Adrenal gland (tissue), 19 donors: ENCODE measurements at places on chromosomes 12 and 14. TPM values are rescaled to one million over a fixed set of nuclear protein-coding genes. Genes with fewer than 3 reads are reported as not detected.

DNA sequence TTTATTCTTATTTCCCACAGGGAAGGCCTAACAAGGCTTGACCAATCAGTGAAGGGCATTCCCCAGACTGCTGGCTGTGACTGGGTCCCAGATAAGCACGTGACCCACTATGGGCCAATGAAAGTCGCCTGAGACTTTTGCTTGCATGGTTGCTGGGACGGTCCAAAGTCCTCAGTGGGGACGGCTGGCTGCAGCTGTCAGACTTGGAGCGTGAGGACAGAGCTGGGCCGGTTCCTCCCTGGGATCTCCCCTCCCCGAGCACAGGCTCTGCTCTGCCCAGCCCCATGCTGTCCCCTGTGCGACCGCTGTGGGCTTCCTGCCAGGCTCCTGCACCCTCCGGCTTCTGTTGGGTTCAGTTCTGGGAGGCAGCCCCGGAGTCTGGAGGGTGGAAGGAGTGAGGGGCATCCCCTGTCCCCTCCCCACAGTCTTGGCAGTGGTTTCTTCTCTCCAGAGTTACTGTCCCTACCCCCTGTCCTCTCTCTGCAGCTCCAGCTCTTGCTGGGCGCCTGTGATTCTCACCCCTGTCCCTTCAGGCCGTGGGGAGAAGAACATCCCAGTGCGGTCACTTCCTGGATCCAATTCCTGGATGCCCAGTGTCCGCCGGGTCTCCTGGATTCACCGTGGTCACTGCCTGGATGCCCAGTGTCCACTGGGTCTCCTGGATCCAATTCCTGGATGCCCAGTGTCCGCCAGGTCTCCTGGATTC is 50.1 kb downstream of the GALNT9 start:
- H3K27me3 ChIP-seq = peaks cover 40% of the 10 kb centered on the region
- no peak overlapping the region for H3K4me3 ChIP-seq
- H3K27ac ChIP-seq = no peak overlapping the region
- no peaks in the 10 kb centered on the region for H3K4me1 ChIP-seq

DNA sequence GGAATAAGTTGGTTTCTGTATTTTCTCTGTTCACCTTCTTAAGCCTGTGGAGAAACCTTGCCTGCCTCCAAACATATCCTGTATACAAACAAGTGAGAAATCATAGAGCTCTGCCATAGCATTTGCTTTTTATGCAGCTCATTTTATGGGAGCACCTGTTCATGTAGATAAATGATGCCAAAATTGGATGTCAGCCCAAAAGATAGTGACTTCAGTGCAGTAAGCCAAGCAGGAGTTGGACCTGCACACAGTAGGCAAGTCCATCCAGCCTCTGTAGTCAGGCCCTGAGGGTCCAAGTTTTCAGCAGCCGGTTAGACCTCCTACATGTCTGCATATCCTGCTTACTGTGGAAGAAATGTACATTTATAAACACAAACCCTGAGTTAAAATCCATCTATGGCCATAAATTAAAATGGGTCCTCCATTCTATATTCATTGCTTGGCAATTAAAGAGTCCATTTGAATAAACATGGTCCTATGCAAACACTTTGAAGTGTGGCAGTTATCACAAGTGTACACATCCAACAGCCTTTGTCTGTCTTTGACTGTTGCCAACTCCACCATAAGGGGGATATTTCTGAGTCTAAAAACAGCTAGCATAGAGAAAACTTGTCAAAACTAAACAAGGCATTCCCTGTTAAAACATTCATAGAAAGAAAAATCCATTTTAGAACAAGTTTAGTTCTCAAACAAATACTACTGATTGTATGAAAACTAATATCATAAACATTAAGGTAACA is 847.8 kb downstream of the RPS29 start:
- no peaks in the 10 kb centered on the region for H3K27me3 ChIP-seq
- no peaks in the 10 kb centered on the region for H3K4me1 ChIP-seq
- H3K36me3 ChIP-seq = no peaks in the 10 kb centered on the region

DNA sequence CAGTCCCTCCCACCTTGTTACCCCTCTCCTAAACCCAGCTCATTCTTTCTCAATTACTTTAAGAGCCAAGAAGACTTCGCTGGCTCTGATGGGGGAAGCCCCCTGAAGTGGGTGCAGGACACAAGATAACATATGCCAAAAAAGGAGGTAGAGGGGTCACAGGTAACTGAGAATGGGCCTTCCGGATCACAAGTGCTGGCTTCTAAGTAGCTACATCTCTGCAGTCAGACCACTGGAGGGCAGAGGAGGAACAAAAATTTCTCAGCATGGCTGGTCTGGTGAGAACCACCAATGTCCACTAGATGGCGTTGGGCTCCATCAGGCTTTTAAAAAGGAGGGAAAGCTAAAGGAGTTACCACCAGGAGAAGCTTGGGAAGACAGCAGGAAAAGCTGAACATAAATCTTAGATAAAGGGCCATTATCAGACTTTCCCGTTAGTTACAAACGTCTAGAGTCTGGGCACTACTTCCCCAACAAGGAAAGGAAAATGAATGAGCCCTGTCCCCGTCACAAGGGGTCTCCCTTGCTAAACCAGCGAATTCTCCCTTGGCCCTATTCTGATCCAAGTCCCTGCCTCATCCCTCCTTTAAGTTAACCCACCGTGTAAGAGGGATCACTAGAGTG is 11.6 kb upstream of the CDH24 start:
- H3K27ac ChIP-seq = peak overlapping the region; percentile 66
- DNase-seq = peak; percentile 93
- H3K4me1 ChIP-seq = peaks cover 21% of the 10 kb centered on the region
- H3K4me3 ChIP-seq = no peak overlapping the region

DNA sequence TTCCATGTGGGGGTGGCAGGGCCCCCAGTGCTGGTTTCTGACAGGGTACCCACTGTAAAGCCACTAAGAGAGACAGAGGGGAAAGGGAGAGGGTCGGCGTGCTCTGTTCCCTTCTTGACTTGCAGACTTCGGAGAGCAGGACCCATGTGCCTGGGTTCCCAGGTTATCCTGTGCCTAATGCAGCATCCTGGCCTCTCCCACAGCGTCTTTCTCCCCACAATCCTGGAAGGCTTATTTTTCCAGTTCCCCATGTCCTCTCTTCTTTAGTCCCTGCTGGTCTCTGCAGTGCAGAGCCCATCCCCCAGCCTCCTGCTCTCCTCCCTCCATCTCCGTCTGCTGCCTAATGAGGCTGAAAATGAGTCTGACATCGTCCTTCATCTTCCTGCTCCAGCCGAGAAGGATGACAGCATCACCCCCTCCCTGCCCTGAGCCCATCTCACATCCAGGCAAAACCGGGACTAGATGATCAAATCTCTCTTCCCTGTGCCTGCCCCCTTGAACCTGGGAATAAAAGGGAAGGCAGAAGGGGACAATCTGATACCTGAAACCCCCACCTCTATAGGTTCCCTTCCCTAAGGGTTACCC is 15.1 kb downstream of the CALCOCO1 start:
- H3K36me3 ChIP-seq = peaks cover 52% of the 10 kb centered on the region
- no peaks in the 10 kb centered on the region for H3K27me3 ChIP-seq
- no peak overlapping the region for H3K27ac ChIP-seq
- H3K4me1 ChIP-seq = no peaks in the 10 kb centered on the region

CCDC175 gene
- not detected for total RNA-seq

DNA sequence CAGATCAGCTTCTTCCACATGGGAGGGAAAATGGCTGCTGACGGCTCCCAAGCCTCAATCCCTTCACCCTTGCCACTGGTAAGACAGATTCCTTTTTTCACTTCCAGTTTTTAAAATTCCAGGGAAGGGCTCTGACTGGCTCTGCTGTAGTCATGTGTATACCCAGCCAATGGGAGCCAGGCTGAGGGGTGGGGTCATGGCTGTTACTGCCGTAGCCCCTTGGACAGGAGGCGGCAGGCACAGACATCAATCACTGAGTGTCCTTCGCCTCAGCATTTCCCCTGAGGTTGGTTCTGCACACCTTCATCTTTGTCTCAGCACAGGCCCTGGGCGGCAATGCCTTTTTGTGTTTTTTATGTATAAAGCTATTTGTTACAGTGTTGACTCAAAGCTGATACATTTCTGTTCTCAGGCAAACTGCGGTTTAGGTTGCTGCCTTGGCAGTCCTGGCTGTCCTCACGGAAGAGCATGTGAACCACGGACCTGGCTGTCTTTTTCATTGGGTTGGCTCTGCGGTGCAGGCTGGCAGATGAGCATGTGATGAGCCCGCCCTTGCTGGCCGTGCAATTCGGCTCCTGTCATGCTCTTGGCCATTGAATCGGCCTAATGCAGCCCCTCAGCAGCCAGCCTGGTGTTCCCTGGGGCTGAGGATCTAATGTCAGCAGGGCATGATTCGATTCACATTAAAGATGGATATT is 74.3 kb downstream of the PPM1A start:
- H3K27ac ChIP-seq = no peak overlapping the region
- no peaks in the 10 kb centered on the region for H3K36me3 ChIP-seq
- peaks cover 10% of the 10 kb centered on the region for H3K27me3 ChIP-seq
- H3K4me1 ChIP-seq = no peaks in the 10 kb centered on the region
- no peak overlapping the region for H3K4me3 ChIP-seq

- peaks cover 52% of the 10 kb centered on the region for H3K4me1 ChIP-seq
- no peak for DNase-seq
- peak overlapping the region; percentile 98 for H3K27ac ChIP-seq
- H3K36me3 ChIP-seq = peaks cover 27% of the 10 kb centered on the region
- peak overlapping the region; percentile 1 for H3K4me3 ChIP-seq
Observed at GRCh38 chr12:6336889-6337853, 4.7 kb downstream of the TNFRSF1A start.

- no peak overlapping the region for H3K4me3 ChIP-seq
- DNase-seq = no peak
- no peaks in the 10 kb centered on the region for H3K27me3 ChIP-seq
- H3K27ac ChIP-seq = peak overlapping the region; percentile 99
- H3K4me1 ChIP-seq = no peaks in the 10 kb centered on the region
Observed at GRCh38 chr12:45725631-45726602, 3.6 kb upstream of the ARID2 start.

DNA sequence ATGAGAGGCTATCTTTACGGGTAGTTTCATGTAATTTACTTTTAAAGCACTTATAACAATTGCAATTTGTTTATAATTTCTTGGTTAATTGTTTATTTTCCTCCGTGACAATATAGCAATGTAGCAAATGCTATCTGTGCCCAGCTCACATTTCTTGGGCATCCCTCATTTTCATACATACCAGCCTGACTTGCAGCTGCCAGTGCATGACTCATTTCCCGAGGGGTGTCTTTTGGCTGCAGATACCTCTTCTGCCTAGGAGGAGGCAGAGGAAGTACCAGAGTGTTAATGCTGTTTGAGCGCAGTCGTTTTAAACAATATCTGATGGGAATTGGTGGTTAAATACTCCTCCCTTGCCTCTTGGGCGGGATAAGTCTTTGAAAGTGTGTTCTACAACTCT is 104.2 kb upstream of the ABCD2 start:
- no peaks in the 10 kb centered on the region for H3K27me3 ChIP-seq
- no peaks in the 10 kb centered on the region for H3K36me3 ChIP-seq
- DNase-seq = no peak
- H3K4me1 ChIP-seq = no peaks in the 10 kb centered on the region
- H3K4me3 ChIP-seq = no peak overlapping the region

PTPRO gene
- 3.0 TPM for total RNA-seq

TSPAN19 gene
- not detected for total RNA-seq

- H3K4me3 ChIP-seq = no peak overlapping the region
- H3K36me3 ChIP-seq = no peaks in the 10 kb centered on the region
- DNase-seq = no peak
- no peak overlapping the region for H3K27ac ChIP-seq
Observed at GRCh38 chr12:130577351-130577750, 138.7 kb downstream of the RIMBP2 start.

DNA sequence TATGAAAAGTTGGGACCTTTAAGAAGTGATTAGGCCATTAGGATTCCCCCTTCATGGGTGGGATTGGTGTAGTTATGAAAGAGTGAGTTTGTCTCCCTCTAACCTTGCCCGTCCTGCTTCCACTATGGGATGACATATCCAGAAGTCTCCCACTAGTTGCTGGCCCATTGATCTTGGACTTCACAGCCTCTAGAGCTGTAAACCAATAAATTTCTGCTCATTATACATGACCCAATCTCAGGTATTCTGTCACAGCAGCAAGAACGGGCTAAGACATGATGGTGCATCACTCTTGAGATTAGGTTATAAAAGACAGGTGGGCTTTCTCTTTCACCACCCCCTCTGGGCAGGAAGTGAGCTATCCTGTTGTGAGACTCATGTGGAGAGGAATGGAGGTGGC is 8.6 kb upstream of the SMOC1 start:
- no peak overlapping the region for H3K4me3 ChIP-seq
- no peaks in the 10 kb centered on the region for H3K4me1 ChIP-seq
- H3K36me3 ChIP-seq = no peaks in the 10 kb centered on the region
- DNase-seq = no peak
- H3K27me3 ChIP-seq = no peaks in the 10 kb centered on the region

GRCh38 chr14:73944432-73945158 is 5.3 kb downstream of the FAM161B start:
- H3K27ac ChIP-seq = peak overlapping the region; percentile 86
- peaks cover 45% of the 10 kb centered on the region for H3K36me3 ChIP-seq
- no peaks in the 10 kb centered on the region for H3K27me3 ChIP-seq
- H3K4me3 ChIP-seq = no peak overlapping the region
- peak; percentile 76 for DNase-seq

DNA sequence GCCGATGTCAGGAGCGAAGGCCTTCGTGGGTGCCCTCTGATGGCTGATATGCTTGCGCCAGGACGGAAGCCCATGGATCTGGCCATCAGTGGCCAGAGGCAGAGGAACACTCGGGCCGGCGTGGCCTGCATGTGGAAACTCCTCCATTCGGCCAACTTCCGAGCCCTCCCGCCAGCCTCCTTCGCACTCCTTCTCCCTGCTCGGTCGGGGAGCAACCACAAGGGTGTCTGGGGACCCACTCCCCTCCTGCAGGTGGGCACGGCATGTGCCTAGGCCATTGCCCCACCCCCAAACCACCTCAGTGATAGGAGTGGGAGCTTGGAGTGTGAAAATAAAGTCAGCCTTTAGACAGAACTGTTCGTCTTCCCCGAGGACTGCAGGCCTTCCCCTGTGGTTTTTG is 231.3 kb downstream of the BCL11B start:
- no peaks in the 10 kb centered on the region for H3K36me3 ChIP-seq
- H3K27ac ChIP-seq = no peak overlapping the region

DNA sequence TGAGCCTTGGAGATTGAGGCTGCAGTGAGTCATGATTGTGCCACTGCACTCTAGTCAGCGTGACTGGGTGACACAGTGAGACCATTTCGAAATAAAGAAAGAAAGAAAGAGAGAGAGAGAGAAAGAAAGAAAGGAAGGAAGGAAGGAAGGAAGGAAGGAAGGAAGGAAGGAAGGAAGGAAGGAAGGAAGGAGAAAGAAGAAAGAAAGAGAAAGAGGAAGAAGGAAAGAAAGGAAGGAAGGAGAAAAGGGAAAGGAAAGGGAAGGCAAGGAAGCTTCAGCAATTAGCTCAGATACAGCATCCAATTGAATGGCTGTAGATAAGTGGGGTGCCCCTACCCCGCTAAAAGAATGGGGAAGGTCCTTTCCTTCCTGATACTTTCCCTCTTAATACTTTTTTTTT is 9.5 kb upstream of the NAA30 start:
- H3K27me3 ChIP-seq = no peaks in the 10 kb centered on the region
- no peaks in the 10 kb centered on the region for H3K36me3 ChIP-seq
- H3K4me3 ChIP-seq = no peak overlapping the region
- no peaks in the 10 kb centered on the region for H3K4me1 ChIP-seq
- no peak overlapping the region for H3K27ac ChIP-seq

AP5M1 gene
- total RNA-seq = 43.4 TPM

GRCh38 chr12:94856324-94856723 is 147.2 kb downstream of the NDUFA12 start:
- no peaks in the 10 kb centered on the region for H3K27me3 ChIP-seq
- H3K36me3 ChIP-seq = no peaks in the 10 kb centered on the region
- H3K4me3 ChIP-seq = no peak overlapping the region

GRCh38 chr12:59113831-59114615 is 193.7 kb upstream of the LRIG3 start:
- H3K36me3 ChIP-seq = no peaks in the 10 kb centered on the region
- no peaks in the 10 kb centered on the region for H3K27me3 ChIP-seq
- DNase-seq = peak; percentile 75
- no peak overlapping the region for H3K4me3 ChIP-seq
